ENCODE measurements at places on chromosomes 5 and 9.

GRCh38 chr5:131258733-131259132, 5.1 kb upstream of the CDC42SE2 start:
- no peak for DNase-seq

DNA sequence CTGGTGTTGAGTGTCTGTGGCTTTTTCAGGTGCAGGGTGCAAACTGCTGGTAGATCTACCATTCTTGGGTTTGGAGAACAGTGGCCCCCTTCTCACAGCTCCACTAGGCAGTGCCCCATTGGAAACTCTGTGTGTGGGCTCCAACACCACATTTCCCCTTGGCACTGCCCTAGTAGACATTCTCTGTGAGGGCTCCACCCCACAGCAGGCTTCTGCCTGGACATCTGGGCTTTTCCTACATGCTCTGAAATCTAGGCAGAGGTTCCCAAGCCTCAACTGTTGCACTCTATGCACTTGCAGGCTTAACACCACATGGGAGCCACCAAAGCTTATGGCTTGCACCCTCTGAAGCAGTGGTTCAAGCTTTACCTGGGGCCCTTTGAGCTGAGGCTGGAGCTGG, 80.9 kb downstream of the BARX1 start:
- no peak for DNase-seq

- no peak for DNase-seq
These were observed 70.6 kb downstream of the DOCK2 start for GRCh38 chr5:169707686-169708085.

GRCh38 chr9:136847088-136847825, 2.0 kb upstream of the PHPT1 start:
- no peak for DNase-seq

GRCh38 chr9:135043345-135043744, 44.1 kb upstream of the OLFM1 start:
- no peak for DNase-seq

DNA sequence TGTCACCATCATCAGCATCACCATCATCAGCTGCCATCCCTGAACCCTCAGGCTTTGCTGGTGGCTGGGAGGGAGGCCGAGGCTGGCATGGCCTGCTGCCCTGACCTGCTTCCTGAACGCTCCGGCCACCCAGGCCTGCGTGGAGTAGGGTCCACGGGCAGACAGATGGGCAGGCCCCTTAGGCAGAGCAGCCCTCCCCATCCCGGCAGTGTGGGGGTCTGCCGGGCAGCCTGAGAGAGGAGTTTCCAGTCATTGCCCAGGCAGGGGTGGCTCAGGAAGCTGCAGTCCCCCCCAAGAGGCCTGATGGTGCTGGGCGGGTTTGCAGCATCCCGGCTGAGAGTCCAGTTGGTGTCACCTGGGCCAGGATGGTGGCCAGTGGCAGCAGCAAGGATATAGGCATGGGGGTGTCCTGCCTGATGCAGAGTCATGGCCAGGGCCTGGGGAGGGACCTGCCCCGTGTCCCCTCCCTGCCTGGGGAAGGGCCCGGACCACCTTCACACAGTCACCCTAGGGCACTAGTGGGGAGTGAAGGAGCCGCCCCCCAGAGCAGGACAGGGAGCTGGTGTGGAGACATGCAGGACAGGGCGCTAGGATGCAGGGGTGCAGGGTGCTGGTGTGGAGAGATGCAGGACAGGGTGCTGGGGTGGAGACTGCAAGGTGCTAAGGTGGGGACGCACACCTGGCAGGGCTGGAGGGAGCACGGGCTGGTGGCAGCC, 7.7 kb upstream of the EGFL7 start:
- no peak for DNase-seq

DNA sequence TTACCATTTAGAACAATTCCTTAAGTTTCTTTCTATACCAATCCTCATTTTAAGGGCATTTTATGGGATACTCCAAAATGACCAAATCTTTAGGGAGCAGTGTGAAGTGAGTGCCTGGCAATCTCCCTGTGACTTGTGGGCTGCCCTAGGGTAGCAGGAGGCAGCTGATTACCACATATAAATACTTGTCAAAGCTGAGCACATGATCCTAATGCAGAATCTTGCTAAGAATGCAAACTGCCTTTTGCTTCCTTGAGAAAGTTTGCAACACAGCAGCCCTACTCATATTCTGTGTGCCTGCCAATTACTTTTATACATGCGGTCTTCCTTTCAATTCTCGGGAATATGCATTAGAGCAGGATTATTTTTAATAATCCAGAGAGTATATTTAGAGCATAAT, 18.2 kb upstream of the NREP start:
- DNase-seq = no peak

GRCh38 chr9:36316611-36317317, 58.5 kb upstream of the GNE start:
- no peak for DNase-seq

DNA sequence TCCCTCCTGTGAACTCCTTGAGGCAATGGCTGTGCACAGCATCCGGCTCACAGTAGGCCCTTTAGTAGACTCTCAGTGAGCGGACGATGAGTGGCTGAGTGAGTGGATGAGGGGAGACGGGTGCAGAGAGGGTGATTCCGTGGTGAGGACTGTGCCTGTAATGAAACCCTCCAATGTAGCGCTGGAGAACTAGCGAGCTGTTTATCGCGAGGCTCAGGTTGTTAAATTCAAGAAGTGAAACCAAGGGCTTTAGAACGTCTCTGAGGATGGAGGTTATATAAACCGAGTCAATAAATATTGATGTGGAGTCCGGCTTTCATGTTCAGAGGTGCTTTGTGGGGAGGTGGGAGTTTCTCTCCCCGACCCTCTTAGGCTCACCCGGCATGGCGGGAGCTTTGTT, 53.2 kb downstream of the NSG2 start:
- no peak for DNase-seq

- no peak for DNase-seq
These were observed 597.9 kb upstream of the SGCD start for GRCh38 chr5:155728857-155729683.

DNA sequence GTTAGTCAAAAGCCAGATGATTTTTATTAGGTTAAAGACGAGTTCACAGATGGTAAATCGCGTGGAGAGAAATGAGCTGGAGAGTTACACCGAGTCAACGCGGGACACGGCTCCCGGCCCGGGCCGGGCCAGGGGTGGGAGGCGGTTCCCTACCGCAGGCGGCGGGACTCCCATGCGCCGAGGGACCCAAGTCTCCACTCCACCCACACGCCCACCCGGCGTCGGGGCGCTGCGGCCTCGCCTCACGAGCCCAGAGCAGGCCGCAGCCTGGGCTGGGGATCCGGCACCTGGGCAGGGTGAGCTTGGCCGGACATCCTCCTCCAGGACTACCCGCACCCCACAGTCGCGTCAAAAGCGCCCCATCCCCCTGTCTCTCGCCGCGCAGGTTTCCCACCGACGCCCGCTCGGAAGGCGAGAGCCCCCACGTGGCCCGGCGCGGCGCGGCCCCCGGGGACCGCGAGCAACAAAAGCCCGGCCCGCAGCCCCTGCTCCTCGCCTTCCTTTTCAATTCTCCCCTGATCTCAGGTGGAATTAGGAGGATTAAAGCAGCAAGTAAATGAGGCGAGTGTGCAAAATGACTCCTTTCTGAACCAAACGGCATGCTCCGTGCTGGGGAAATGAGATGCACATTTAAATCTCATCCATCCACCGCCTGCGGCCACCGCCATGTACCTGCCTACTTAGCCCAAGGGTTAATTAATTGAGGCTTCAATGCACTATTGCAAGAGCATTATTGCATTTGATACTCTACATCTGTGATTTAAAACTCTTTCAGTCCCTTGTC, 196.5 kb upstream of the TBCA start:
- no peak for DNase-seq

DNA sequence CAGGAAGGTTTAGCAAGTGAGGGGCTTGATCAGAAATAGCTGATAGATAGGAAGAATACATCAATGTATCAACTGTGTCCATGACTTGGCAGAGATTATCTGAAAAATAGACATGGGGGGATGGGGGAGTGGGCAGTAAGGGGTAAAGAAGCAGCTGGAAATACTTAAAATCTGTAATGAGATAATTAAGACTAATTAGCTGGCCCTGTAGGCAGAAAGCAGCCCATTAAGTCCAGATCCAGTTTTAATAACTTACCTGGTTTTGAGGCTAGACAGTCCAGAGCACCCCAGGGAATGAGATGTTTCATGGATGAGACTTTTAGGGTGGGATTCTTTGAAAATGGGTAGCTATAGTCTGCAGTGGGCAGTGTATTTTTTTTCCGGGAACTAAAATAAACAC, 116.9 kb upstream of the TLX3 start:
- no peak for DNase-seq

- DNase-seq = no peak
These were observed 162.9 kb downstream of the NXNL2 start for GRCh38 chr9:88697764-88698432.

- no peak for DNase-seq
These were observed 83.5 kb downstream of the HTR1A start for GRCh38 chr5:63878788-63879187.

DNA sequence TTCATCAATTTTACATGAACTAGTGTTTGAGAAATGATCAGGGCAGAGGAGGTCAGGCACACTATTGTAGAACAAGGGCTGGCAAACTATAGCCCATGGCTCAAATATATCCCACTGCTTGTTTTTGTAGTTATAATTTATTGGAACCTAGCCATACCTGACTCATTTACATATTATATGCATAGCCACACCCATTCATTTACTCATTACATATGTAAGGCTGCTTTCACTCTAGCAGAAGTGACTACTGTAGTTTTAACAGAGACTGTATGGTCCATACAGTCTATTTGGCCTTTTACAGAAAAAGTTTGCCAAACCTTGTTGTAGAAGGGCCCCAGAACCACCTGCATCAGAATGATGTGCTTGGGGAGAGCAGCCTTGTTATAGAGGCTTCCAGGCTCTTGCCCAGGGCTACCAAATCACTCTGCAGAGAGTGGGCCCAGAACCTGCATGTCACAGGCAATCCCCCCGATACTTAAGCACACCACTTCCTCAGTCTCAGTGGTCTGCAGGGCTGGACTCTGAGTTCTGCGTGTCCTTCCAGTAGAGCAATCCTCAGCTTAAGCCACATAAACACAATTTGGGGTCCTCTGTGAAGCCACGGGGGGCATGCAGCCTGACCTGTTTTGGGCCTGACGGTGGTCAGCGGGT, 6.7 kb downstream of the ANKS6 start:
- no peak for DNase-seq

DNA sequence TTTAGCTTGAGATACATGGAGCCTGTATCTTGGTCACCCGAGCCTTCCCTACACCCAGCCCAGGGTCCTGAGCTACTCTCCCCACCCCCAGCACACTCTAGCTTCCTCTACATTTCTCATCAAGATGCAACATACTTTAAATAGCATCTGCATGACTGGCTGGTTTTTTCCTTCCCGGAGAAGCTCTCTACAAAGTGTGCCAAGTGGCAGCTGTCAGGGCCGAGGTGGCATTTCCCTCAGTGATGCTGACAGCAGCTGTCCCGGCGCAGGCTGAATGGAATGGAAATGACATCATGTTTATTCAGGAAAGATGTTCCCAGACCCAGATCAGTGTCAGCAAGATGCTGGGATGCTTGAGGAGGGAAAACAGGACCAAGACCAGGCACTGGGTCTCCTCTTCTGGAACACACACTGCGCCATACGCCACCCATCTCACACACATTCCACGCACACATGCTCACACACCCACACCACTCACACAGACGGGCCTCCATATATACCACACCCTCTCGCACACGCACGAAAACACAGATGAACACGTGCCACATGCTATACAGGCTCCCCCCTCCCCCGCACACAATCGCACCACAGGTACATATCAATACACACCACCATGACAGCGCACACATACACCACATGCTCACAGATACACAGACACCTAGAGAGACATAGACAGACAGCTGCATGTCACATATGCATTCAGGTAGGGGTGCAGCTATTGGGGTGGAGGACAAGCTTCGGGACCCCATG, 67.8 kb downstream of the LHX2 start:
- no peak for DNase-seq

- DNase-seq = no peak
These were observed 40.1 kb downstream of the TRIP13 start for GRCh38 chr5:932628-933250.

- DNase-seq = no peak
These were observed 131.3 kb upstream of the NR3C1 start for GRCh38 chr5:143534761-143535154.

DNA sequence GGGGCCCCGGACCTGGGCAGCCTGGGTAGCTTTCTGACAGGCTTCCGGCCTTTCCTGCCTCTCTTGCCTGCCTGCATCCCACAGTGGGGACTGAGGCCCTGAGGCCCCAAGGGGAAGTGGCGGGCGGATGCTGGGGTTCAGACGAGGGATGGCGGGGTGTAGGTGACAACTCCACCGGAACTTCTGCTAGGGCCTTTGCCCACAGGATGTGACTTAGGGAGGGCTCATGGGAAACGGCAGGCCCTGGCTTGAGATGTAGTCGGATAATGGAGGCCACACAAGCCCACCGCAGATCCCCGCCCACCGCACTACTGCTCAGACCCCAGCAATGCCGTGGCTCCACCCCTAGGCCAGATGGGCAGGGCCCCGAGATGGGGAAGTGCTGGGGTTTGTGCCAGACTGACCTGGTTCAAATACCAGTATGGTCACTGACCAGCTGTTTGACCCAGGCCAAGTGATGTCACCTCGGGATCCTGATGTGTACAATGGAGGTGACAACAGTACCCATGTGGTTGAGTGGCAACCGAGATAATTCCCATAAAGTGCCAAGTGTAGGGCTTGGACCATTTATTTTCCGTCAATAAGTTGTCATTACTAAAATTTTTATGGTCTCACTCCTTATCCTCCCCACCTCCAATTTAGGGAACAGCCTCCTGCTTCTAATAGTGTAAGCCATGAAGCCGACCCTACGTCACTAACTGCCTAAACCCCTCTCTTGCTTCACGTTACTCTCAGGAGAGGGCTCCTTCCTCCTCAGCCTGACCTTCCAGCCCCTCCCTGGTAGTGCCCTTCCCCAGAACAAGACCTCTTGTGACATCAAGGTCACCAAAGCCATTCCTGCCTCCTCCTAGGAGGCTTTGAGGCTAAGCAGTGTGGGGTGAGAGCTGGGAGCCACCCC, 2.5 kb upstream of the CDK9 start:
- peak; percentile 36 for DNase-seq

- DNase-seq = no peak
These were observed 47.5 kb downstream of the EXD3 start for GRCh38 chr9:137375321-137376058.

DNA sequence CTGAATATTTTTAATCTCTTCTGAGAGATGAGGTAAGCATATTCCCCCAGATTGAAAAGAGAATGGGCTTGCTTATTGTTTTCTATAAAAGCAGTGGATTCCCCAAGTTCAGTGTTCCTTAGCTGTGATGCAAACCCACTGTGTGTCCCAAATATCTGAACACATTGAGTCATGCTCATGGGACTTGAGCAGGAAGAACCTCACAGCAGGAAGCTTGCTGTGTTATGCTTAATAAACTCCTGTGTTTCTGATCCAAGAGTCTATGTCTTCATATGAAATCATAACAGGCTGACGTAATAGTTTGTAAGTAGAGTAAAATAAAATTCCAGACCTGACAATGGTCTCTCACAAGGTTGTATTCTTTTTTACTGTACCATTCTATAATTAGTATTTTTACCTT, 24.8 kb upstream of the LOX start:
- no peak for DNase-seq

GRCh38 chr5:128919542-128919941, 45.7 kb upstream of the SLC27A6 start:
- no peak for DNase-seq

Measured in activated CD4-positive, alpha-beta T cell treated with anti-CD3 and anti-CD28 coated beads, Interleukin-2, amount 50 U/mL, for 4 hours (primary cell).